ENCODE measurements at places on chromosomes 1 and 21. TPM values are rescaled to one million over a fixed set of nuclear protein-coding genes. Genes with fewer than 3 reads are reported as not detected.

- no peak overlapping the region for H3K4me3 ChIP-seq
- DNase-seq: peak; percentile 29
- H3K4me1 ChIP-seq: no peaks in the 10 kb centered on the region
- H3K36me3 ChIP-seq: peaks cover 4% of the 10 kb centered on the region
- peaks cover 2% of the 10 kb centered on the region for H3K27me3 ChIP-seq
Measured at GRCh38 chr1:2174348-2175054, 20.1 kb downstream of the FAAP20 start.

DNA sequence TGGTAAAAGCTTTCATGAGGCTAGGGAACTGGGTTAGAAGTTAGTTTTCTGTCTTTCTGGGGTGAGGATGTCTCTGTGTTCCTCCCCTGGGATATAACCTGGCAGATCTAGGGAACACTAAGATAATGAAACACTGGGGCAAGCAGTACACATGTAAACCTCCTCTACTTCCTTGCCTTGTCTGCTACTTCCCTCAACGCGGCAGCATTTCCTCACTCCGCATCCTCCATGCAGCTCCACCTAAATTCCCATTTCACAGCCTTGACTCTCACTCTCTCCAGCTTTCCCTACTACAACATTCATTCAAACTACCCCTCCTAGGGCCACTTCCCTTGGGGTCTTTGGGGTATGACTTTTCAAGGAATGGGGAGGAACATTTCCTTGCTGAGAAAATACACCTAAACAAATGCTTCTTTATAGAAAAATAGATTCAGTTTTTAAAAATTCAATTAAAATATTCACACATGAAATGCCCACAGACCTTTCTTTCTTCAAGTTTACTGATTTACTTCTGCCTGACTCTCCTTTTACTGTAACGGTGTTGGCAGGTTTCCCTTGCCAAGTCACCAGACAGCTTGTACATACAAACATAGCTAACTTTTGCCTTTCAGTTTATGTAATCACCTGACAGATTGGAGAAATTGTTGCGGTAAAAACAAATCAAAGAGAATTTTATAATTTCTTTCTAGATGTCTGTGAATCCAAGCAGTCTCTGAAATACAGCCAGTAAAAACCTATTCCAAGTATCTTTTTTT, 90.1 kb downstream of the TNFSF18 start:
- H3K4me1 ChIP-seq: no peaks in the 10 kb centered on the region
- DNase-seq: no peak
- no peak overlapping the region for H3K27ac ChIP-seq
- H3K4me3 ChIP-seq: no peak overlapping the region

DNA sequence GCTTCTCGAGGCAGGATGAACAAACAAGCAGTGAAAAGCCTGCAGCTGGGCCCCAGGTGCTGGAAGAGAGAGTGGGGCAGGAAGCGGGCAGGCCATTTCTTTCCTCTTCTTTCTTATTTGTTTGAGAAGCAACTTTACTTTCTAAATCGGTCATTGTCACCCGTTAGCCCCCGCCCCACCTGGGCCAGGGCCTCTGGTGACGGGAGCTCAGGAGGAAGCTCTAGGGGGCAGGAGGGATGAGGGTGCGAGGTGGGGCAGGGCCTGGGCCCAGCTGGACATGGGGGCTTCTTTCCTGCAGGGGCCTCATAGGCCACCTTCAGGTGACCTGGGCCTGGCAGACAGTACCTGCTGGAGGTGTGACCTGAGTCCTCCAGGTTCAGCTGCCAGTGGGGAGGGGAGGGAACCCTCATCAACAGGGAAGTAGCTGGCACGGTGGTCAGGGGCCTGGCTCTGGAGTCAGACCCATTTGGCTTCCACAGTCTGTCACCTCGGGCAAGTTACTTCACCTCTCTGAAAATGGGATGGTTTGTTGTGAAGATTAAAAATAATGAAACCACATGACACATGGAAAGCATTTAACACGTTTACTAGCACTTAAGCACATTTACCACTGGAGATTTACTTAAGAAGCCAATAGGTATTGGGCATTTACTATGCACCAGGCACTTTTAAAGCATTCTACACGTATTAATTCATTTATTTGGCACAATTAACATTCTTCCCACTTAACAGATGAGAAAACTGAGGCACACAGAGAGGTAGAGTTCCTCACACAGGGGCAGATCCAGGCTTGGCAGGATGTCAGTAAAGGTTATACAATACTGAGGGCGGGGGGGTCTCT, 54.1 kb upstream of the ID3 start:
- H3K27ac ChIP-seq: peak overlapping the region; percentile 78
- H3K4me3 ChIP-seq: no peak overlapping the region
- DNase-seq: peak; percentile 28

- H3K27ac ChIP-seq: no peak overlapping the region
- no peaks in the 10 kb centered on the region for H3K36me3 ChIP-seq
- H3K4me3 ChIP-seq: no peak overlapping the region
- no peaks in the 10 kb centered on the region for H3K27me3 ChIP-seq
Measured at GRCh38 chr1:102715150-102715549, 393.2 kb downstream of the COL11A1 start.

DNA sequence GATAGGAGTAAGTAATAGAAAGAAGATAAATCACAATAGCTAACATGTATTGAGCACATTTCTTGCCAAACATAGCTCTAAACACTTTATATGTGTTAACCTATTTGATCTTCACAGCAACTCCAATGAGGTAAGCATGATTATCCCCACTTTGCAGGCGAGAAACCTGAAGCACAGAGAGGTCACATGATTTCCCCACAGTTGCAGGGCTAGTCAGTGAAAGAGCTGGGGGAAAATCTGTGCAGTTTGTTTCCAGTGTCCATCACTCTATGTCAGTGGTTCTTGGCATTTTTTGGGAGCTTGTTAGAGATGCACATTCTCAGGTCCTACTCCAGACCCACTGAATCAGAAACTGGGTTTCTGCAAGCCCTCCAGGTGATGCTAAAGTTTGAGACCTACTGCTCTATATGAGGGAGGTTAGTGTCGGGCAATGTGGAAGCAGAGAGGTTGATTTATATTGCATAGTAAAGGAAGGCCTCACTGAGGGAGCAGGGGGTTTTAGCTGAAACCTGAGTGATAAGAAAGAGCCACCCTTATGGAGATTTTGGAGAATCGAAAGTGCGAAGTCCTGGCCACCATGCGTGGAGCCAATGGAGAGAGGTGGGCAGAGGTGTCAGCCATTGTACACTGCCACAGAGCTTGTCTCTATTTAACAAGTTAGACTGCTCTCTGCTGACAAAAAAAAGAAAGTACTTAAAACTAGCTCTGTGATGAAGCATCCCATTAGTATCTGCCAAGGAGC, 20.9 kb downstream of the MCOLN3 start:
- H3K27ac ChIP-seq: peak overlapping the region; percentile 35
- H3K4me3 ChIP-seq: no peak overlapping the region
- no peaks in the 10 kb centered on the region for H3K36me3 ChIP-seq
- no peak for DNase-seq
- H3K27me3 ChIP-seq: no peaks in the 10 kb centered on the region

DNA sequence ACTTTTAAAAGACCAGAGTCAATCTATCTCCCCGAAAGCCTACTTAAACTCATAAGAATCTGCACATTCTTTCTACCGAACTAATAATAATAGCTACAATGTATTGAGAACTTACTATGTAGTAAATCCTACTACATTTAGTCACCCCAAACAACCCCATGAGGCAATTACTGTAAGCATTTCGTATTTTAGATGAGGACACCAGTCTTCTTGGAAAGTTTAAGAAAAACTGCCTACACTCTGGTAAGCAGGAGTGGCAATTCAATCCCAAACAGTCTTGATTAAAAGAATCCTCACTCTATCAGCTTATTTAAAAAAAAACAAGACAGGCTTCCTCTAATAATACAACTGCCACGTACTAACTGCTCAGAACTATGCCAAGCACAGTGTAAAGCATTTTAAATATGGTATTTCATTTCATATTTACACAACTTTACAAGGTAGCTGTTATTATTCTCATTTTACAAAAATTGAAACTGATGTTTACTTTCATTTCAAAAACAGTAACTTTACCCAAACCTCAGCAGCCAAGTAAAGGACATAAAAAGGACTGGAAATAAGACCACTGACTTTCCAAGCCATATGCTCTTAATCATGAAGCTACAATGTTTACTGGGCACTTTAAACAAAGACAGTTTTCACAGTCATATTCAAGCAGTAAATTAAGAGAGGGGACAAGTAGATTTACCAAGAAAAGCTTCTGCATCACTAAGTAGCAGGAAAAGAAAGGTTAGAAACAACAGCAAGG, 13.9 kb downstream of the ARID4B start:
- H3K27me3 ChIP-seq: no peaks in the 10 kb centered on the region
- no peak for DNase-seq
- H3K36me3 ChIP-seq: no peaks in the 10 kb centered on the region
- H3K4me3 ChIP-seq: no peak overlapping the region
- H3K27ac ChIP-seq: peak overlapping the region; percentile 46
- H3K4me1 ChIP-seq: peaks cover 43% of the 10 kb centered on the region

- H3K4me1 ChIP-seq: no peaks in the 10 kb centered on the region
- no peak overlapping the region for H3K4me3 ChIP-seq
- peaks cover 13% of the 10 kb centered on the region for H3K27me3 ChIP-seq
Measured at GRCh38 chr1:218266356-218266755, 18.7 kb upstream of the RRP15 start.

DNA sequence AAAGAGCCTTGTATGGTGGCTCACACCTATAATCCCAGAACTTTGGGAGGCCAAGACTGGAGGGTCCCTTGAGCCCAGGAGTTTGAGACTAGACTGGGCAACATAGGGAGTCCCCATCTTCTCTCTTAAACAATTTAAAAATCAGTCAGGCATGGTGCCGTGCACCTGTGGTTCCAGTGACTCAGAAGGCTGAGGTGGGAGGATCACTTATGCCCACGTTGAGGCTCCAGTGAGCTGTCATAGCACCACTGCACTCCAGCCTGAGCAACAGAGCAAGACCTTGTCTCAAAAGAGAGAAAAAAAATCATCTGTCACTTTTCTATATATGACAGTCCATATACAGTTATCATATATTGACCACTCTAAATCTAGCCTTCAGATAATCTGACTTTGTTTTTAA, 658.3 kb downstream of the LTN1 start:
- no peaks in the 10 kb centered on the region for H3K4me1 ChIP-seq
- no peak overlapping the region for H3K4me3 ChIP-seq
- H3K27me3 ChIP-seq: no peaks in the 10 kb centered on the region

- no peaks in the 10 kb centered on the region for H3K27me3 ChIP-seq
- no peaks in the 10 kb centered on the region for H3K36me3 ChIP-seq
- peaks cover 2% of the 10 kb centered on the region for H3K4me1 ChIP-seq
- no peak overlapping the region for H3K4me3 ChIP-seq
Measured at GRCh38 chr21:25422610-25423608, 184.4 kb downstream of the MRPL39 start.

DNA sequence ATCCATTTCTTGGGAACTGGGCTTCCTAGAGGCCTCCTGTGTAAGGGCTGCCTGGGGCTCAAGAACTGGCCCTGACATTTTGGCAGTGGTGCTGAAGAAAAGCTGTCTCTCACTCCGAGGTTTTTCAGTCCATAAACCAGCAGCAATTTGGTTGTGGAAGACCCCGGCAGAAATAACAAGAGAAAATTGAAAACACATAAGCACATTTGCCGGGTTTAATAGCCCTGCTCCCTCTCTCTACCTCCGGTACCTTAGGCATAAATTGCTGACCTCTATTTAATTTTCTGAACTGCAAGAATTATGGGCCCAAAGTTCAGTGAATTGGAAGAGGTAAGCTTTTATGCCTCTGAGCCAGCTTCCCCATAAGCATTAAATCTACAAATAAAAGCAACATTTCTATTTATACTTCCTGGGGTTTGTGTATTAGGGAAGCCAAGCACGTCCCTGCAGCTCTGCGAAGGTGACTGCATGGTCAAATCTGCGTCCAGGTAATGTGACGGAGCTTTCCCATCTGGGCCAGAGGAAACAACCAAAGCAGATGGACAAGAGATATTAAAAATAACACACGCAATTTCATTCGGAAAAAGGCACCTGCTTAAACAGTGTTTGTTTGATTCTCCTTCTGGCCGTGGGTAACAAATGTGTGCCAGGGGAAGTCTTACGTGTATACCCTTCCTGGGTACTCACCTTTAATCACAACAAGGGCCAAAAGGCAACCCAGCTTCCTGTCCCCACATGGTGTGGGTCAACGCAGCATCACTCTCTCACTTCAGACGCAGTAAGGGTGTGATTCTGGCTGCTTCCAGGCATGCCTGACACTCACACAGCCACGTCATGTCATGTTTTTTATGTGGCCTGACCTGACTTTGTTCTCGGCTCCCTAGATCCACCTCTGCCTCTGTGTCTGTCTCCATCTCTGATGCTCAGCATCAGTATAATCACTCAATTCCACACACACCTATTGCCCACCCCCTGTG, 69.2 kb downstream of the PAPPA2 start:
- no peak overlapping the region for H3K4me3 ChIP-seq
- H3K36me3 ChIP-seq: no peaks in the 10 kb centered on the region
- no peak for DNase-seq
- no peaks in the 10 kb centered on the region for H3K4me1 ChIP-seq
- no peak overlapping the region for H3K27ac ChIP-seq

GRCh38 chr1:233998456-233998855, 94.0 kb downstream of the SLC35F3 start:
- no peak for DNase-seq
- peaks cover 5% of the 10 kb centered on the region for H3K27me3 ChIP-seq
- no peaks in the 10 kb centered on the region for H3K36me3 ChIP-seq
- H3K27ac ChIP-seq: no peak overlapping the region
- H3K4me3 ChIP-seq: no peak overlapping the region

DNA sequence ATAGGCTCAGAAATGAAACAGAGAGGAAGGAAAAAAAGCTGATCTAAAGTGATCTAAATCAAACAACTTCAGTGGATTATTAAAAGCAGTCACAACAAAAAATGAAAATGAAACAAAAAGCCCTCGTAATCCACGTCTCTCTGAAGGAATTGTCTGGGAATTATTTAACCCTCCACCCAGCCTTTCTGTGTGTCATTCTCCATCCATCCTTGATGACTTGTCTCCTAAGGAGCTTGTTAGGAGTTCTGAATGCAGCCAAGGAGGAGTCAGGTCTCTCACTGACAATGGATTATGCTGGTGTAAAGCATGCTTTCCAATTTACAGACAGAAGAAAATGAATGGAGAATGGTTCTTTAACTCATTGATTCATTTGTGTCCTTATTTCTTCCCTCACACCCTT, 359.3 kb upstream of the RUNX1 start:
- peaks cover 6% of the 10 kb centered on the region for H3K27me3 ChIP-seq
- DNase-seq: no peak
- H3K4me3 ChIP-seq: no peak overlapping the region
- H3K4me1 ChIP-seq: no peaks in the 10 kb centered on the region

MATN1 gene
- total RNA-seq: 5.4 TPM

OR2G6 gene
- not detected for total RNA-seq

SMCP gene
- not detected for total RNA-seq

RNF223 gene
- not detected for total RNA-seq

KRTAP12-2 gene
- total RNA-seq: not detected

Measured in T-cell (primary cell).